Endodermal cell (in vitro differentiated cells): ENCODE measurements at places on chromosomes 12 and 14. TPM values are rescaled to one million over a fixed set of nuclear protein-coding genes. Genes with fewer than 3 reads are reported as not detected.

SCNN1A gene
- 32.1 to 120 TPM (median 34.7 TPM) in 3 replicates for total RNA-seq

CCDC184 gene
- 0.59 TPM in 1 of 3 replicates, not detected in the others for total RNA-seq

GRCh38 chr14:39102969-39103957 is at the start of gene SEC23A:
Gene SEC23A (minus strand): TSS chr14:39103235. CDS start chr14:39096118, 7,117 bp downstream.
- DNase-seq, result peak; percentile 98
- H3K4me1 ChIP-seq, result no peaks in the 10 kb centered on the region
- peaks cover 10% of the 10 kb centered on the region for H3K36me3 ChIP-seq
- peak within 1 kb of the TSS; percentile 84 for H3K27ac ChIP-seq
- H3K4me3 ChIP-seq, result peak within 1 kb of the TSS; percentile 90

- H3K27me3 ChIP-seq, result no peaks in the 10 kb centered on the region
- peaks cover 10% of the 10 kb centered on the region for H3K4me1 ChIP-seq
- no peak overlapping the region for H3K4me3 ChIP-seq
- no peak overlapping the region for H3K27ac ChIP-seq
- no peaks in the 10 kb centered on the region for H3K36me3 ChIP-seq
- DNase-seq, result no peak
These were observed 158.0 kb downstream of the RAD51B start for GRCh38 chr14:67977434-67978034.

- DNase-seq, result no peak
- no peaks in the 10 kb centered on the region for H3K27me3 ChIP-seq
- H3K4me1 ChIP-seq, result no peaks in the 10 kb centered on the region
- no peak overlapping the region for H3K27ac ChIP-seq
- no peak overlapping the region for H3K4me3 ChIP-seq
These were observed 78.5 kb upstream of the FBRSL1 start for GRCh38 chr12:132411457-132411856.

DNA sequence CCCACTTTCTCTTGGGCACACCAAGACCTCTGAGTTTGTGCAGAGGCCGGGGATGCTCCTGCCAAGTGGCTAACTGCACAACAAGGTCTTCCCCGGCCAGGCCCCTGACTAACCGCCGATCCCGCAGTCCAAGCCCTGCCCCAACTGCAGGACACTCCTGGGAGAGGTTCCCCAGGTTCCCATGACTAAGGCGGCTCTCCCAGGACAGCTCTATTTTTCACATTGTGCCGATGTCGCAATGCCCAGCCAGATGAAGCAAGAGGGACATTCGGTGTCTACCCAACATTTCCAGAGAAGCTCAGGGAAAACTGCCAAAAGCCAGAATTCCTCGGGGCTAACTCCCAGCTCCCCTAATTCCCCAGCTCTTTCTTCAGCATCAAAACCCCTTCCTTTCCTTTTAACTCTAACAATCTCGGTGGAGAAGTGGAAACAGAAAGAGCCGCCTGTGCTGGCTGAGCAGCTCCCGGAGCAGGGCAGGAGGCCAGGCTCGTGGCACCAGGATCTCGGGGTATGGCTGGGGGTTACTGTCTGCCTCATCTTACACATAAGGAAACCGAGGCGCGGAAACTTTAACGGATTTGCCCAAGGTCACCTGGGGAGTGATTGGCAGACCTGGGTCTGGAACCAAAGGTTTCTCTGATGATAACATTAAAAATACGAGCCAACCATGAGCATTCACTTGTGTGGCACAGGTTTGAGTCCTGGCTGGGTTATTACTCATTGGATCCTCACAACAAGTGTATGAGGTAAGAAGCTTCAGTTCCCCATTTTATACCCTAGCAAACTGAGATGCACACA is 318.2 kb downstream of the BCL11B start:
- peak; percentile 28 for DNase-seq
- H3K4me3 ChIP-seq, result no peak overlapping the region
